Stimulated activated CD4-positive, alpha-beta T cell treated with anti-CD3 and anti-CD28 coated beads, Interleukin-4, amount 100 ng/mL, for 1 hour (primary cell): ENCODE measurements at places on chromosomes 6 and 20.

DNA sequence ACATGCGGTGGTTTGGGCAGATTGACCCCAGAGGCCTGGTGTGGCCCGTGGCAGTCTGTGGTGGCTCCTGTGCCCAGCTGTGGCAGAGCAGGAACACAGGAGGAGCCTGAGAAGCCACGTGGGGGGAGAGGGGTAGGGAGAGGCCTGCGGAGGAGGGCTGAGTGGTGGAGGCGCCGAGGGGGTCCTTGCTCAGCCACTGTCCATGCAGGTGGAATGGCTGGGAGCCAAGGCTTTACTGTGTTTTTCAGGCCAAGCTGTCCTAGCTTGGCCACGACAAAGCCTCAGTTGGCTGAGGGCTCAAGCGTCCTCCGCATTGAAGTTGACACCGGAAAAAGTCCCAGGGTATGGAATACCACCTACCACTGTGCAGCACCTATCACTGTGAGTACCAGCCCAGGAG lies 107.0 kb downstream of the VEGFA start:
- no peak for DNase-seq

GRCh38 chr6:119333707-119334295 lies 15.8 kb downstream of the MAN1A1 start:
- DNase-seq = no peak

DNA sequence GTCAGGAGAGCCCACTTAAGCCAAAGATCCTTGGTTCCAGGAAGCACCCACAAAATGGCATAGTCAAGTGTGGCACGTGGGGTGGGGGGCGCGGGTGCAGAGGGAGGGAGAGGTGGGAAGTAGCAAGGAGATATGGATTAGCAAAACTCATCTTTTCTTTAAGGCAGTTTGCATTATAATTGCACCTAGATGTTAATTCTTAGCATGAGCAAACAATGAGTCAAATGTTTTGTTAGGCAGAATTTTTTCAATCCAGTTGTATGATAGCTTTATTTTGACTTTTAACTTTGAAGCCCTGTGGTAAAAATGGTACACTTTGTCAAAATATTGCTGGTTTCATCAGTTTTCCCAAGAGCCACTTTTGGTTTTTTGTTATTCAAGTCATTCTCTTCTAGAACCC lies 15.0 kb downstream of the SCAND1 start:
- no peak for DNase-seq

- no peak for DNase-seq
These were observed 78.6 kb upstream of the GATA5 start for GRCh38 chr20:62554214-62554897.

DNA sequence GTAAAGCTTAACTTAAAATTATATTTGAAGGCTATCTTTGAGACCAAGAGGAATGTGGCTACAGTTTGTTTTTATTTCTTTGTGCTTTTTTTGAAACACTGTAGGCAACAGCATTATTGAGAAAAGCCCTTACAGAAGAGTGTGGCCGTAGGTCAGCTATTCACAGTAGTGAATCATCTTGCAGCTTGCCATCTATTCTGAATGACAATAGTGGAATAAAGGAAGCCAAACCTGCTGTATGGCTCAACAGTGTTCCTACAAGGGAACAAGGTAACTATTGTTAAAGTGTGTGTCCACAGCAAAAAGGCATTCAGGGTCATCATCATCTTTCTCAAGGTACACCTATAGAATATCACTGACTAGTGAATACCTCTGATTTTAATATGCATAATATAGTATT lies 88.5 kb downstream of the KIZ start:
- no peak for DNase-seq

GRCh38 chr6:61193771-61194170 lies 1092.3 kb downstream of the KHDRBS2 start:
- DNase-seq = no peak

- DNase-seq = no peak
These were observed 102.7 kb upstream of the AHI1 start for GRCh38 chr6:135600086-135600702.

- no peak for DNase-seq
These were observed 188.9 kb downstream of the PRKN start for GRCh38 chr6:162538643-162539064.

- no peak for DNase-seq
These were observed 45.2 kb upstream of the NT5E start for GRCh38 chr6:85404564-85405174.

DNA sequence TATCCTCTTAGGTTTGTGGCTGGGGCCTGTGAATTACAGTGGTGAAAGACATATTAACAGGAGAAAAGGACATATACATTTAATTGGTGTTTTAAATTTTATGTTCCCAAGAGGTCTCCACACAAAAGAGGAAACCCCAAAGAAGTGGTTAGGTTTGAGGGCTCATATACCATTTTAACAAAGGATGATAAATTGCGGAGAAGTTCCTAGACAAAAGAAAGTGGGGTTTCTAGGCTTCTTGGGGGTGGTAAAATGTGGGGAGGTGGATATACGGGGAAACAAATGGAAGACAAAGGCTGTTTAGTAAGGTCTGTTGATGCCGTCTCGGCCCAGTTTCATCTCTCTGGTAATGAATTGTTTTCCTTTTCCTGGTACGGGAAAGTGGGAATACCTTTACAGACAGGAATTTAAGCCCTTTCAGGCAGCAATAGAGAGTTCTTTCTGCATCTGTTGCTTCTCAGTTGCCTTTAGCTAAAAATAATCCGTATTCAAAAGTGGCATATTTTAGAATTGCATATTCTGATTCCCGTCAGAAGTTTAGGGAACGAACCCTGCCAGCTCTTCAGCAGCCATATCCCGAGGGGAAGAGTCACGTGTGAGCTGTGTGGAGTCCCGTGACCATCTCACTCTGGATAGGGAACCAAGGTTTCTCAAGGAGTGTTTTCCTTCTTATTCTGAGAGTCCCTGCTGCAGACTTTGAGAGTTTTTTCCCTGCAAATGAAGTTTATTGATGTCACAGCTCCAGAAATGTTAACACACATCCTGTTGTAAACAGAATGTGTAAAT lies 104.4 kb downstream of the RPP40 start:
- no peak for DNase-seq

DNA sequence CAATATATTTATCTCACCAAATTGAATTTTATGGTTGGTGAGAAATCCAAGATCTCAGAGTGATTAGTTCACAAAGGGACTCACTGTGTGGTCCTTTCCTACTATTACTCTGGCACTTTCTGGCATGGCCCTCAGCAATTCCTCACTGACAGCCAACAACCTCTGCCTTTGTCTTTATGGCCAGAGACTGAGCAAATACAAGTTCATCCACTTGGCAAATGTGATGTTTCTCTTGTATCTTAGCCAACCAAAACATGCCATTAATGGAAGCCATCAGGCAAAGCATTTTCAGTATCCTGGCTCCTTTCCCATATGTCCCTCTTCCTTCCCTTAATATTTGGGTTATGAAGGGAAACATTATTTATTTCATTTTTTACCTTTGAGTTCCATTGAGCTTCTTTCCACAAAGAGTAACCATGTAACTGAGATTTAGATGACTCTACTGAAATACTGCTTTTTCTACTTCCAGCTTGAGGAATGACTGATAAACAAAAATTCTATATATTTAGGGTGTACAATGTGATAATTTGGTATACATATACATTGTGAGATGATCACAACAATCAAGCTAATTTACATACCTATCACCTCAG lies 30.8 kb upstream of the SMLR1 start:
- DNase-seq = no peak

DNA sequence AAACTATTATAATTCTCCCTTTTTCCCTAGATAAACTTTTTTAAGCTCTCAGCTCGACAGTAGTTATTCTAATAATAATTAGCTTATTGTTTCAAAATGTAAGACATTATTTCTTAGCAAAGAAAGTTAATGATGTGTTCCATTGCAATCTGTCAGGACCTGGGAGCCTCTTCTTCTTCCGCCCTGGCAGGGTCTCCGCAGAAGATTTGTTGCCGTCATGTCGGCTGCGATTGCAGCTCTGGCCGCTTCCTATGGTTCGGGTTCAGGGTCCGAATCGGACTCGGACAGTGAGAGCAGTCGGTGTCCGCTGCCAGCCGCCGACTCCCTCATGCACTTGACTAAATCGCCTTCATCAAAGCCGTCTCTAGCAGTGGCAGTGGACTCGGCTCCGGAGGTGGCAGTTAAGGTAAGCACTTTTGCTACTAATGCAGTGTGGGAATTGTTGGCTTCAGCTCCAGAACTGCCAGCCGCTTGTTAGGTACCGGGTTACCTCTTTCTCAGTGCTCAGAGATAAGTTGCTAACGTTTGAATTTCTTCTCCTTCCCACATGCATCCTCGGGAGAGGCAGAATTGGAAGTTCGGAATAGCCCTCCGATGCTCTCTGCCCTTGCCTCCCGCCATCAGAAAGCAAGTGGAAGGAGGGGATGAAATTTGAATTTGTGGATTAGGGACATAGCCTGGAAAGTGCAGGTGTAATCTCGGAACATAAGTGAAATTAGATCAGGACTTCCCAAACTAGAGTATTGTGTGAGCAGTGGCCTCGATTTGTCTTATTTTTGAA lies at the start of gene CDC40:
TSS of gene CDC40 (plus strand) at position 200 of the 781 bp plus-strand sequence. CDS start at position 218, 18 bp downstream.
- peak; percentile 51 for DNase-seq

- DNase-seq = no peak
These were observed 46.3 kb upstream of the STXBP5 start for GRCh38 chr6:147157930-147158329.

GRCh38 chr6:80182308-80182707 lies 75.8 kb downstream of the BCKDHB start:
- DNase-seq = no peak

- DNase-seq = no peak
These were observed 15.7 kb upstream of the CD93 start for GRCh38 chr20:23101696-23102406.

GRCh38 chr6:21601932-21602390 lies 8.4 kb downstream of the SOX4 start:
- DNase-seq = no peak

DNA sequence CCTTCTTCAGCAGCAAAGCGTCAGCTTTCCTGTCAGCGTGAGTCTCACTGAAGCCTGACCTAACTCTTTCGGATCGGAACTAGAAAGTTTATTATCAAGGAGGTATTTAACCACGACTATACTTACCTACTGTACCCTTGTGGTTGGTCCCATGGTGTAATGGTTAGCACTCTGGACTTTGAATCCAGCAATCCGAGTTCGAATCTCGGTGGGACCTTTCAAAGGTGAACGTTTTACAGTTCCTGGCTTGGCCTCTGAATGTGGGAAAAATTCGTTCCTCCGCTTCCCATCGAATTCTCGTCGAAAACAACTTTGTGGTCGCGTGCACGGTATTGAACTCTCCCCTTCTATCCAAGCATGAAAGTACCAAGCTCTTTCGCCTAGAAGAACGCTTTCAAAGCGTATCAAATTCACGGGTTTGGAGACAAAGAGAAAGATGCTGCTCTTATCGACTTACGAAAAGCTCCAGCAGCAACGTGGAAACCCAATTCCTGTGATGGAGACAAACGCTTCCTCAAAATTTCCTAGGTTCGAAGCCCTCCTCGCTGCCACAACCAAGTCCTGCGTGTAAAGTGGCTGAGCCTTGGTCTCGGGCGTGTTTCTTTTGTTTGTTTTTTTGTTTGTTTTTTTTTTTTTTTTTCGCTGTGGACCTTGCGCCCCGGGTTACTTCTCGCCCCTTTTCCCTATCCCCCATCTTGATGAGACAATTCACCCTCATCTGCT lies 63.7 kb downstream of the GPX5 start:
- DNase-seq = peak; percentile 34

DNA sequence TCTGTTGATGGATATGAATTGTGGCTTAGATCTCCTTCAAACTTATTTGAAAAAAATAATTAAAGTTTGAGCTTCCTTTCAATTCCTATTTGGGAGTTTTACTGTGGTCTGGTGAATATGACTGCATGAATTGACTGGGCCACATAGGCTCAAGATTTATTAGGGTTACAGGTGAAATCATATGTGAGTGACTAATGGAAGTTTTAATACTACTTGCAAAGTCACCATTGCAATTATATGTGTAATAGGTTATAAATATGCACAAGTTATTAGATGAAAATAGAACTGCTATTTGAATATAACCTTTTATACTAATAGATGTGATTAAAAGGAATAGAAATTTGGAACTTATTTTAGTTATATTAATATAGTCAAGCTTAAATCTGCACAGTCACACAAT lies 712.1 kb upstream of the MMS22L start:
- DNase-seq = no peak

DNA sequence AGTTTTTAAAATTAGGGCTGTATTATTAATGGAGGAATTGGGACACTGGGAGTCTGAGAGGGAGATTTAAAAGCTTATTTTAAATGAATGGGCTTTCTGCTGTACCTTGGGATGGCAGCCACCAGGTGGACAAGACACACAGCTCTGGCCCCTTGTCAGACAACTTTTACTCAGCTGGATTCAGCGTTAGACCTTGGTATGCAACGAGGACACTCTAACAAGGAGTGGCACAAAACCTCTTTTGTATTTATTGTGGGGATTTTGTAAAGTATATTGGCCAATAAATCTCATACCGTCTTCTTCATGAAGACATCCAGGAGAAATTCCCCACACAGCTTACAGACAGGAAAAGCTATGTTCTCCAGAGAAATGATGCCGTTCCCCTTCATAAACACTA lies 105.7 kb downstream of the LCA5 start:
- DNase-seq = no peak

DNA sequence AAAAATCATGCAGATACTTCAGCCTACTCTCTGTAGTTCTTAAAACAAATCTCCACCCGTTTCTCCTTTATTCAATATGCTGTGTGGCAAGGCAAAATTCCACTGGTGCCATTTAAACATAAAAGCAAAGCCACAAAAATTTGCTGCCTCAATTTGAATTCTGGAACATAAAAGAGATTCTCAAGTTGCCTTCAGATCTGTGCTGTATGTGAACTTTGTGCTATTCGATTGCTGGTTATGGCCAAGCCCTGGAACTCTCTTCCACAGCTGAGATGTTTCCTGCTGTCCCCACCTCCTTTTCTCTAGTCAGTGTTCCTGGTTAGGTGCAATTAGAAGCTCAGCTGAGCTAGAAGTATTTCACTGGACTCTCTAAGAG lies 395.3 kb upstream of the BTBD3 start:
- DNase-seq = no peak

DNA sequence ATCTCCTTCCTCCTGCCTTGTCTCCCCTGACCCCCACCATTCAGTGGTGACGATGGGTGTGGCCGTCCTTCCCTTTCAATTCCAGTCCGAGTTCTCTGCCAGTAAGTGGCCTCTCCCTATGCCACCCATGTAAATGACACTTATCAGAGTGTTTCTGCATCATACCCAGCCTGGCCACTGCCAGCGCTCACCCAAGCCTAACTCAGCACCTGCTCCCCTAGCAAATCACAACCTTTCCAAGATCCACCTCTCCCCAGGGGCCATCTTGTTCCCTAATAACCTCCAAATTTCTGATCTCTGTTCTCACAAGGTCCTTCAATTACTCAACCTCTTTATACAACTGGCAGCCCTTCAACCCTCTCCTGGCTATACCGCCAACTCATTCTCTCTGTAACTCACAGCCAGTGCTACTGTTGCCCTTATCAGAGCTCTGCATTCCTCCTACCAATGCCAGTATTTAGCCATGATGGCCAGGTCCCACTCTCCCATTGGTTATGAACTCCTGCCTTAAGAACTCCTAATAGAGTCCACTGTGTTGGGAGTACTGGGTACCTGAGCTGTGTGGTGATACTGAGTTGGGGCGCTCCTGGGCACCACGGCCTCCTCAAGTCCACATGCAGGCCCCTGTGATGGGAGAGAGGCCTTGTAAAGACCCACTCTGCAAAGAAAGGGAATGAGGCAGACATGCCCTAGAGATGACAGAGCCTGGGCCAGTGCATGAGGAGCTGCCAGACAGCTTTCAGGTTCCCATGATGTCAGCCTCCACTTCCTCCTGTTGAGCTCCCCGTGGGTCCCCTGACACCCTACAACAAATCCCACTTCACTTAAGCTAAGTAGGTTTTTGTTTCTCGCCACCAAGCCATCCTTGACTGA lies 187.4 kb upstream of the RREB1 start:
- DNase-seq = no peak

GRCh38 chr20:17498641-17499040 lies 32.5 kb downstream of the BFSP1 start:
- DNase-seq = no peak
